AG09319 (cell line): ENCODE measurements at places on chromosomes 1 and 21.

- no peak for DNase-seq
Observed at GRCh38 chr1:109466452-109467300, at the start of gene SYPL2. SYPL2 (plus strand) TSS chr1:109466546; CDS start chr1:109466844, 298 bp downstream.

GRCh38 chr1:177384461-177384860 lies 213.7 kb downstream of the BRINP2 start:
- no peak for DNase-seq

GRCh38 chr1:236400061-236400603 lies 6.0 kb downstream of the EDARADD start:
- no peak for DNase-seq

DNA sequence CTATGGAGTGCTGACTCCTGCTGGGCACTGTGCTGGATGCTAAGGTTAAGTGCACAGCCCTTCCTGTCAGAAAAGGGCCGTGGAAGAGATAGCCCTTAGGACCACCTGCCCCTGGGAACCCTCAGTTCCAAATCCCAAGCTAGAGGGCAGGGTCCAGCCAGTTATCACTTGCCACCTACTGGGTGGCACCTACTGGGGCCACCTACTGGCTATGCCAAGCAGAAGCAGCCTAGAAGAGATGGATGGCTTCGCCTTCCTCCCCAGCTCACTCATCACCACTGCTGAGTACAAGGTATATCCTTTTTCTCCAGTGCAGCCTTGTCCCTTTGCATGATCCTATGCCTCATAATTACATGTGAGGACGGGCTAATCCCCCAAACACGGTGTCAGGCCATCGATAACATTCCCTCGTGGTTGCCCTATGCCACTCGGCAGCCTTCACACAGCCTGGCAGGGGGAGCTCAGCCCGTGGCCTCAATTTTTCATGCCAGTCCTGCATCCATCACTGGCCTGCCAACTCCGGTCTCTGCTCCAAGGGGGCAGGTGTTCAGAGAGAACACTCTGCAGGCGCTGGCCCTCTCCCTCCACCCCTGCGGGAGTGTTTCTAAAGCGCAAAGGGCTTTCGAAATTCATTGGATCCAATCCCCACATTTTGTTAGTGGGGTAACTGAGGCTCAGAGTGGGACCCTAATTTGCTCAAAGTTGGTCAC lies 49.0 kb downstream of the SYT2 start:
- DNase-seq = no peak

- DNase-seq = no peak
Observed at GRCh38 chr1:216314379-216315095, 108.7 kb downstream of the USH2A start.

GRCh38 chr1:154736841-154737240 lies 128.9 kb upstream of the ADAR start:
- DNase-seq = no peak

DNA sequence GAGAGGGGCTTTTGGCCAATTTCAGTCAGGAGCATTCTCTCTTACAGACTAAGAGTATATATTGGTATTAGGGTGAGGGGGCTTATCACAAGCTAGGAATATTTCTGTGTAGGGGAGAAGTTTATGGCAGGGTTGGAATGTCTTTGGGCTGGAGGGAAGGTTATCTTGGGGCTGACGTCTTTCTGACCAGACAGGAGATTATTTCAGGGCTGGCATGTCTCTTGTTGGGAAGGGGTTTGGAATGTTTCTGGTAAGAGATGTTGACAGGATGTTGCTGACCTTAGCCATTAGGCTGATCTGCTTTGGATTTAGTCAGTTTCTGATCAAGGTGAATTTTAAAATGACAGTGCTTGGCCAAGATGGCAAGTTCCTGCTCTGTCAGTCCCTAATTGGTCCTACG lies 17.8 kb upstream of the HSD3B1 start:
- no peak for DNase-seq

DNA sequence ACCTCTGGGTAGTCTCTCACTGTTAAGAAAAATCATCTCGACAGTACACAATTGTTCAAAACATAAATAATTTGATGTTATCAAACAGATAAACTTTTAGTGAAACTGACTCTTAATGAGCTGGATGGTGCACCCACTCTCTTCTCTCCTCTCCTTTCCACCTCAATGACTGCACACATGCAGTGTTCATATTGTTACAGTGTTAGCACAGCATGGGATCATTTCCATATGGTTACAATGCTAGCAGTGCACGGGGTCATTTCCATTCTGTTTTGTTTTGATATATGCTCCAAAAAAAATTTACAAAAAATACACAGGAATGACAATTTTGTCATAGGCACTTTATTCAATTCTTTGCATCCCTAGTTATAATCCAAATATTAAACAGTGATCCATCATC lies 26.4 kb upstream of the RNF187 start:
- DNase-seq = no peak

DNA sequence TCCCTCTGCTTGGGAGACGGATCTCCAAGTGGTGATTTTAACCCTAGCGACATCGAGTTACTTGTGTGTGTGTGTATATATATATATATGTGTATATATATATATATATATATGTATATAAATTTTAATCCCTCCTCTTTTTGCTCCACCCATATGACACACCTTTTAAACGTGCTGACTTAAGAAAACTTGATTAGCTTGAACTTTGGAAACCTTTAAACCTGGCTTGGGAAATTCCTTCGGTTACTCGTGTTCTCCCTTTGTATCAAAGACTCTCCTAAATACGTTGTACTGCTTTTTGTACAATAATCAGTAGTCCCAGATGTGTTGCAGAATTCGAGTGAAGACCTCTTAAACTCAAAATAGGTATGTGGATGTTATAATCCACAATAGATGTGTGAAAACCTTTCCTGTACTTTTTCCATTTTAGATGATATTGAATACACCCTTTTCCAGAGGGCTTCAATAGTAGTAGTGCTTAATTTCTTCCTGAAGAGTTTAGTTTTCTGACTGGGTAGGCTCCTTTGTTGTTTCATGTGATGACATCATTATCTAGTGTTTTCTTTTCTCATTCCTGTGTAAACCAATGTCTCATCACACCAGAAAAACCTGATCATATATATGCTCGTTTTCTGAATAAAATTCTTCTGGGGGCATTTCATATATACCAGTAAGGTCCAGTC lies 1.4 kb downstream of the RNF11 start:
- DNase-seq = no peak

GRCh38 chr1:65525266-65526048 lies 105.0 kb downstream of the LEPR start:
- no peak for DNase-seq

GRCh38 chr1:228156515-228156881 lies 6.8 kb downstream of the GJC2 start:
- DNase-seq = no peak

DNA sequence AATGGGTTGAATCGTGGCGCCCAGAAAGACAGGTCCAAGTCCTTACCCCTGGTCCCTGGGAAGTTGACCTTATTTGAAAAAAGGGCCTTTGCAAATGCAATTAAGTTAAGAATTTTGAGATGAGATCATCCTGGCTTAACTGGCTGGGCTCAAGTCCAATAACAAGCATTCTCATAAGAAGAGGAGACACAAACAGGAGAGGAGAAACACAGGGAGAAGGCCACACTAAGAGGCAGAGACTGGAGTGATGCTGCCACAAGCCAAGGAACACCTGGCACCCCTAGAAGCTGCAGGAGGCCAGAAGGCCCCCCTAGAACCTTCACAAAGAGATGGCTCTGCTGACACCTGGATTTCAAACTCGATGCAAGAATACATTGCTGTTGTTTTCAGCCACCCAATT lies 44.6 kb downstream of the PDPN start:
- DNase-seq = no peak

- no peak for DNase-seq
Observed at GRCh38 chr1:58908561-58909560, 125.0 kb upstream of the JUN start.

DNA sequence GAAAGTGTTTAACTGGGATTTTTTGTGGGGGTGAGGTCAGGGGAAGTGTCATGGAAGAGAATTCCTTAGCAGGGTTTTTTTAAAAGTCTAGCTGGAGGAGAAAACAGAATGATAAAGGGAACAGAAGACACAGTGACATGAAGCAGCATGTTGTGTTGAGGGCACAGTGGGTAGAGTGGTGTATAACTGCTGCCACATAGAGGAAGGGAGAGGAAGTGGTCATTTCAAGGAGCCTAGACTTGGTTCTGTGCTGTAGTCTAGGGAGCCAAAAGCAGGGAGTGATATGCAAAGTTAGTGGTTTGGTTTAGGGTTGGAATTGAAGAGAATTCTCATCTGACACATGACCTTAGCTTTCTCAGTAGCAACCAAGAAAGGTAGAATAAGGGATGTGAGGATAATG lies 10.2 kb downstream of the EEIG2 start:
- DNase-seq = no peak

GRCh38 chr1:185325413-185325812 lies 8.4 kb upstream of the IVNS1ABP start:
- DNase-seq = no peak

DNA sequence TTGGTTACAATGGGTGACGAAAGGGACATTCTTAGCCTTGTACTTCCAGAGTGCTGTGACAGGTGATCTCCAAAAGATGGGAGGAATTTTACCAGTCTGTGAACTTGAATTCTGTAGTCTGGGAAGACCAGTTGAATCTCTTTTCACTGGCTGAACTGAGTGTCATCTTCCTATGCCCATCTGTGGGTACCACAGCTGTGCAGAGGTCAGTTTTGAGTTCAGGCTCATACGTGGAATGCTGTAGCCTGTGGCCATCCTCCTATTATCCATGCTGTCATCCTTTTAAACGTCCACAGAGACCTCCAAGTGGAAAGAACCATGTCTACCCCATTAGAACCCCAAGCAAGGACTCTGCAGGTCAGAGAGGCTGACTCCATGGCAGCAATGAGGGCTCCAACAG lies 32.1 kb downstream of the TMEM51 start:
- DNase-seq = no peak

DNA sequence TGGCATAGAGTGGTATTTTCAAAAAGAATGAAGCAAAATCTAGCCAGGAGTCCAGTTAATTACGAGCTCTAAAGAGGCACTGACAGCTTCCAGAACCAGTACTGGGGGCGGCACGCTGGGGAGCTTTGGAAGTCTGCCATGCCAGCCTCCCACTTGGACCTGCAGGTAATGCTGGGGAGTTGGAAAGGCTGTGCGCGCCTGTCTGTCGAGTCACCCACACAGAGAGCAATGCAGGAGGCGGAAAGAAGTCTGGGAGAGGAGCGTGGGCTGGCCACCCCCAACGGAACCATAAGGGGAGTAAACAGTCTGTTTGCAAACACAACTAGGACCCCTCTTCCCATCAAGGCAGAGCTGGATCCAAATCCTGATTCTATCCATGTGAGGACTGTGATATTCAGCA lies 84.5 kb downstream of the BEND5 start:
- no peak for DNase-seq

GRCh38 chr1:23748016-23748415 lies 4.7 kb downstream of the ELOA start:
- no peak for DNase-seq

GRCh38 chr21:38171723-38172344 lies 85.0 kb upstream of the KCNJ15 start:
- DNase-seq = no peak

DNA sequence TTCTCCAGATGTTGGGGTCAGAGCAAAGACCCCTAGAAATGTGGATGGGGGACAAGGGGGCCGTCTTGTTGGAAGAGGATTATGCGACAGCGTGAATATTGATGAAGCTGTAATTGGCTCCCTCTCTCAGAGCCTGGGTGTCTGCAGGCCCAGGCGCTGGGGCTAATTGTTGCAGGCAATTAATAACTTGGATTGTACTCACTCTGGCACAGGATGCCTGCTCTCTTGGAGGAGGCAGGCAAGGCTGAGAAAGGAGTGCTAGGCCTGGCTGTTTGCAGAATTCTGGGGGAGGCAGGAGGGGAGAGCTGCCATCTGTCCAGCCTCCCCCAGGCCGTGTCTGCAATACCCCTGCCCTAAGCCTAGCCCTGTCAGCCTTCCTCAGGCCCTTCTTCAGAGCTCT lies 4.1 kb upstream of the DISP3 start:
- DNase-seq = no peak

- DNase-seq = no peak
Observed at GRCh38 chr1:183512450-183512849, 40.2 kb downstream of the SMG7 start.

GRCh38 chr1:153608089-153608682 lies 4.8 kb downstream of the S100A16 start:
- no peak for DNase-seq

DNA sequence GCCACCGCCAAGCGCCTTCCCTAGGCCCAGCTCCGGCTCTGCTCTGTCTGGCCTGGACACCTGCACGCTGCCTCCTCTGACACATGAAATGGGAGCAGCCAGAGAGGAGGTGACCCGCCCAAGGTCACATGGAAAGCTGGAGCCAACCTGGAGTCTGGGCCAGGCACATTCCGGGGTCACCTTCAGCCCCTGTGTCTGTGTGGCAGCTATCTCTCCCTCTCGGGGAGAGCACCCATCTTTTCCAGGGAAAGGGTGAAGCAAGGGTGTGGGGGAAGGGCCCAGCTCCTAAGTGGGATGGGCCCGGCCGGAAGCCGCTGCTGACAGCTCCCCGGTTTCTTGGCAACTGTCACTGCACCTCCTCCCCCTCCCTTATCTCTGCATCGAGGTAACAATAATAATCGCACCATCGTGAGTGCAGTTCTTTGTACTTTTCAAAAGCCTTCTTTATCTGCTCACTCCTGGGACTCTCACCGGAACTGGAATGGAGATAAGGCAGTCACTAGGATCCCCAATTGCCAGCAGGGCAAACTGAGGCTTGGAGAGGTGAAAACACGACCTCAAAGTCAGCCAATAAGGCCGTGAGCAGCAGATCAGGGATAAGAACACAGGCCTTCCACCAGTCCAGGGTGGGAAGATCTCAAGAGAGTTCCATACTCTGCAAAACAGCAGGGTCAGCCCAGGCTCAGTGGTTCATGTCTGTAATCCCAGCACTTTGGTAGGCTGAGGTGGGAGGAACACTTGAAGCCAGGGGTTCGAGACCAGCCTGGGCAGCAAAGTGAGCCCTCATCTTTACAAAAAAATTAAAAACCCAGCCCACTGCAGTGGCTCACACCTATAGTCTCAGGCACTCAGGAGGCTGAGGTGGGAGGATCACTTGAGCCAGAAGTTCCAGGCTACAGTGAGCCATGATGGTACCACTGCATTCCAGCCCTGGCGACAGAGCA lies 36.9 kb downstream of the RAP1GAP start:
- no peak for DNase-seq

DNA sequence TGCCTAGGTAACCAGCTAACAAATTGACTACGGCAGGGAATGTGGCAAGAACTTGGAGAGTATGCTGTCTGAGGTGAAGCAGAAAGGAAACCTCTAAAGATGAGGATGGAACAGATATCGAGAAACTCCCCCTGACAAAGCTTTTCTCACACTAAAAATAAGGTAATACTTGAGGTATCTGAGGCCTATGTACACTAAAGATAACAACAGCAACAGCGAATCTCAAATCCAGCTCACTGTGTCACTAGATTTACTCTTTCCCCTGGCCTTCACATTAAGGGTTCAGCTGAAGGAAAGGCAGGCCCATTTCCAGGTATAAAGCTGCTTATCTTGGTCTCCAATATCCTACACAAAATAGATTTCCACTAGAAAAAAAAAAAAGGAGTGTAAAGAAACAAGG lies 518.0 kb downstream of the KCNT2 start:
- no peak for DNase-seq
